ENCODE measurements at places on chromosomes 5 and 9. TPM values are rescaled to one million over a fixed set of nuclear protein-coding genes. Genes with fewer than 3 reads are reported as not detected.

- no peak for DNase-seq
Observed at GRCh38 chr5:178627259-178627598, 379 bp upstream of the CLK4 start.

- DNase-seq, result no peak
Observed at GRCh38 chr9:108905494-108905893, 28.4 kb downstream of the ELP1 start.

GRCh38 chr5:107937204-107937603 lies 266.5 kb upstream of the EFNA5 start:
- DNase-seq, result no peak

- DNase-seq, result no peak
Observed at GRCh38 chr9:28868228-28868990, 1295.1 kb upstream of the C9orf72 start.

DNA sequence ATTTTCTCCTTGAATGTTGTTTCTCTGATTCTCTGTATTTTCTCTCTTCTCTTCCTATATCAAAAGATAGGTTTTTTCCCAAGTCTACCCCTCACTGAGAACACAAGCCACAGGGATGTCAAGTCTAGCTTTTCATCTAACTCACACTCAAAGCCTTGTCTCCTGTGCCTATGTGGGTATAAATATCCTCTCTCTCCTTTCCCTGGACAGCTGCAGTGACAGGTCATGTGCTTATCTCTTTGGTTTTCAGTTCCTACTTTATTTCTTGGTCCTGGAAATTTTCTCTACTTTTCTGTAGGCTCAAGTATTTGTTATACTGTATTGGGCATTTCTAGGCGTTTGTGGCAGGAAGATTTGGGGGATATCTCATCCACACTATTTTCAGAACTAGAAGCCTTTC lies 182.4 kb upstream of the MVB12B start:
- no peak for DNase-seq

DNA sequence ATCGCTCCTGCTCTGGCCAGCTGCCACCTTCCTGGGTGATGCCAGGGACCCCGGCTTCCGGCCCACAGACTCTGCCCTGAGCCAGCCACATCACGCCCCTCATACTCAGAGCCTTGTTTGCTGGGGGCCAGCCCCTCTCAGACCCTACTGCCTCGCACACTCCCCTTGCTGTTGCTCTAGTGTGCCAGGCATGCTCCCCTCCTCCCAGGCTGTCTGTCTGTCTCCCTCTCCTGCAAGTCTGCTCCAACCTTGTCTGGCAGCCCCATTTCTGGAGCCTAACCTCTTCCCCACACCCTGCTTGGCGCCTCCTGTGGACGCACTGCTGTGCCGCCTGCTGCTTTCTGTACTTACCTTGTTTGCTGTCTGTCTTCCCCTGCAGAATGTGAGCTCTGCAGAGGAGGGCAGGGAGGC lies 184.7 kb downstream of the HSPA4 start:
- no peak for DNase-seq

DNA sequence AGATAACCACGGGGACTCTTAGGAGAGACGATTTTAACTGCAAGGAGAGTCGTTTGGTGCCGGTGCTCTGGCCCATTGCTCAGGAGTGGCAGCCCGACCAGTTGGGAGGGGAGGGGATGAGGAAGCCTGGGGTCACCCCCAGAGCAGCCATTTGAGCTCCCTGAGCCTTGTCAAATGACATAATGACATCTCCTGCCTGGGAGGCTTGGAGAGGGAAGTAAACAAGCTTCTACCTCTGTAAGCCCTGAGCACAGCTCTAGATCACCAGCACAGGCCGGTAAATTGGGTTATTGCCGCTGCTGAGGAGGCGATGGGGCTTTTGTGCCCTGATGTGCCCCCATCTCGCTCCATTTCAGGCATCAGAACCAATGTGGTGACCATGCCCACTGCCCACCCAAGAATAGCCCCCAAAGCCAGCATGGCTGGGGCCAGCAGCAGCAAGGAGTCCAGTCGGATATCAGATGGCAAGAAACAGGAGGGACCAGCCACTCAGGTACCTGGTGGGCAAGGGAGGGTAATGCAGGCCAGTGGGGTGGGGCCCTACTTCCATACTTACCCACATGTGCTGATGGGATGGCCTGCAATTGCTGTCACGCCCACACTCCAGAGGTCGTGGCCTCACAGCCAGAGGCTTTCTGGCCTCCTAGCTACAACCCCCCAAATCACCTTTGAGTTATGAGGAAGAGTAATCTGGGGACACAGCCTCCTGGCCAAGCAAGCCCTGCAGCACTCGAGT lies 23.0 kb downstream of the CD74 start:
- no peak for DNase-seq

MAMDC2 gene
- not detected for total RNA-seq

GRCh38 chr9:20220286-20220685 lies 402.0 kb downstream of the MLLT3 start:
- no peak for DNase-seq

DNA sequence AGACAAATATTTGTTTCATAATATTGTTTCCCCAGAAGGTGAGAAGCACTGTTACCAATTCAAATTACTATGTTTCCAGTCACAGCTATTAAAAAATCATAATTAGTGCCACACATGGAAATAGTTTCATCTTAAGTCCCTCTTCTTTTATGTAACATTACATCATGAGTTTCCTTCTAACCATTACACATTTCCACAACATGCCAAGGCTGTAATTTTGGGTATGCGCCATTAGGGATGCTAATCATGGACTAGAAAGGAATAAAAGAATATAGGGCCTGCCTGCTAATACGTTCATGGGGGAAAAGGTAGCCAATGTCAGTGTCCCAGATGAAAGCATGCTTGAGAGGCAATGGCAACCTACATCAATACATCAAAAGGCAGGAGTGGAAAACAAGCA lies 142.5 kb upstream of the LPAR1 start:
- DNase-seq, result no peak

IFNA21 gene
- total RNA-seq, result not detected

- no peak for DNase-seq
Observed at GRCh38 chr5:133034064-133034463, 7.7 kb upstream of the ZCCHC10 start.

DNA sequence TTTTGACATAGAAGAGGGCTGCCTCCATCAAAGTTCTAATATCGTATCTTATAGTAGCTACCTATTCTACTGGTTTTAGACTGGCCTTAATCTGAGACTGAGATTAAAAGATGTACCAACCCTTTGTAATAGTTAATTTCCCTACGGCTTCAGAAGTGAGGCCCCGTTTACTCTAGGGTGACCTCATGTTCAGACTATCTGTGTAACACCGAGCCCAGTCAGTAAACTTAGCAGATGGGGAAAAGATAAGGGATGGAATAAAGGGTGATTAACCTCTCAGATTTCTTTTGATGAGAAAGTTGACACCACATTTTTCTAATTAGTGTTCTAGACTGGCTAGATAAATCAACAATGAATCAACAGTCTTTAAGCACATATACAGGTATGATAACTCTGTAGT lies 283.1 kb downstream of the KCTD16 start:
- DNase-seq, result no peak

DNA sequence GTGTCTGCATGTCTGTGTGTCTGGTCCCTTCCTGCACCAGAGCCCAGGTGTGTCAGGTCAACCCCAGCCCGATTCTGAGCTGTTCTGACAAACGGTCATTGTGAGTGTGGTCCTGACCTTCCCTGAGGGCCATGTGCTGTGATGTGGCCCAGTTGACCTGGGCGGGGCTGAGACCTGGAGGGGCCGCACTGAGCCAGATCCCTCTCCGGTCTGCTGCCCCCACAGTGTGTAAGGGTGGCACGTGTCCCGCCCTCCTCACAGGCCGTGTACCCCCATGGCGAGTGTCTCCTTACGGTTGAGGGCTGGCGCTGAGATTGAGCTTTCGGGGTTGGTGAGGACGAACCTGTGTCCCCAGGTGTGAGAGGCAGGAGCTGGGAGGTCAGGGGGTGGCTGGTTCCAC lies 136.5 kb downstream of the MRPL36 start:
- DNase-seq, result no peak

SIGMAR1 gene
- 58.9 TPM for total RNA-seq

NUTM2F gene
- total RNA-seq, result not detected

Data from activated naive CD4-positive, alpha-beta T cell treated with anti-CD3 and anti-CD28 coated beads for 36 hours (primary cell).